SJSA1 (cell line): ENCODE measurements at places on chromosomes 5 and 9.

GRCh38 chr5:11724940-11725339 is 179.3 kb downstream of the CTNND2 start:
- DNase-seq = no peak

GRCh38 chr5:126675338-126675737 is 74.6 kb downstream of the PHAX start:
- no peak for DNase-seq

GRCh38 chr5:143758015-143758414 is 53.9 kb upstream of the HMHB1 start:
- no peak for DNase-seq

GRCh38 chr9:134027561-134027960 is 2.3 kb downstream of the BRD3OS start:
- no peak for DNase-seq

DNA sequence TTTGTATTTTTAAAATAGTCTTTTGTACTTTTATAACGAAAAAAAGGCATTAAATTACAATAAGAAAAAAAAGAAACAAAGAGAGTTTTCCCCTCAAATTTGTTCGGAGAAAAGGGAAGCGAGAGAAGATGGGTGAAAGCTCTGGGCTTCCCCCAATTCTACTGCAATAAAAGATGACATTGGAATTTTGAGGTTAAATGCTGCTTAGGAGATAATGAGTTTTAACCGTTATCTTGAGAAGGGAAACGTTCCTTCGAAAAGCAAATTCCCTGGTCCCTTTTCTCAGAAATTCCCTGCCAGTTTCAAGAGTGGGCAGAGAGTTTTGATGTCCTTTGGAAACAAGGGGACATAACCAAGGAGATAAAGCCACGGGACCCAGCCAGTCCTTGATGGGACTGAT is 18.4 kb upstream of the ERGIC1 start:
- no peak for DNase-seq

DNA sequence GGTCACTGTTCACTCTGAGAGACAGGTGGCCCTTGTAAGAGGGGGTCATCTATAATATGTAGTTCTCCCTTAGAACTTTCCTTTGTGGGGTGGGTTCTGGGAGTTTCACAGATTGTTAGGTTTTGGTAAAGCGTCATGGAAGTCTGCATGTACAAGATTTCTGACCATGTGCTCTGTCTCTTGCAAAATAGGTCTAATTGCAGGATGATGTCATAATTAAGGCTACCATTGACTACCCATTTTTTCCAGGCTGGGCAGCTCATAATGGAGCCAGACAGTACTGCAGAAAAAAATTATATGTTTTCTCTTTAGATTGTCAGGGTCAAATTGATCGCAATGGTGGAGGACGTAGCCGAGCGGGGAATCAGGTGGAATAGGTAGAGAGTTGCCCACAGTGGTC is 3.7 kb upstream of the GM2A start:
- no peak for DNase-seq

GRCh38 chr5:120806202-120806601 is 342.1 kb downstream of the PRR16 start:
- DNase-seq = no peak

DNA sequence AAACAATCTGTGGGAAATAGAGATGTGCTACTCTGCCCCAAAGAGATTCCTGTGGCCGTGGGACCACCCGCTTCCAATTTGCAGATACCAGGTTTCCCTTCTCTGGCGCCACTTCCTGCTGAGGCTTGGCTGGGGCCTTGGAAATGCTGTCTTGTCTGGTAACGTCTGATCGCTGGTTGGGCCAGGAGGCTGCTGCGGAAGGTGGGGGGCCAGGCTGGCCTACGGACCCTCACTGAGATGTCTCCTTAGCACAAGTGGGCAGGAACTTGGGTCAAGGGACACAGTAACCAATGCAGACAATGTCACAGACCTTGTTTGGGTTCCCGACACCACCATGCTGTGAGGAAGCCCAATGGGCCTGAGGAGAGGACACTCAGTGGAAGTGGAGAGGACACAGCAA is 31.7 kb upstream of the IRX4 start:
- DNase-seq = peak; percentile 44

DNA sequence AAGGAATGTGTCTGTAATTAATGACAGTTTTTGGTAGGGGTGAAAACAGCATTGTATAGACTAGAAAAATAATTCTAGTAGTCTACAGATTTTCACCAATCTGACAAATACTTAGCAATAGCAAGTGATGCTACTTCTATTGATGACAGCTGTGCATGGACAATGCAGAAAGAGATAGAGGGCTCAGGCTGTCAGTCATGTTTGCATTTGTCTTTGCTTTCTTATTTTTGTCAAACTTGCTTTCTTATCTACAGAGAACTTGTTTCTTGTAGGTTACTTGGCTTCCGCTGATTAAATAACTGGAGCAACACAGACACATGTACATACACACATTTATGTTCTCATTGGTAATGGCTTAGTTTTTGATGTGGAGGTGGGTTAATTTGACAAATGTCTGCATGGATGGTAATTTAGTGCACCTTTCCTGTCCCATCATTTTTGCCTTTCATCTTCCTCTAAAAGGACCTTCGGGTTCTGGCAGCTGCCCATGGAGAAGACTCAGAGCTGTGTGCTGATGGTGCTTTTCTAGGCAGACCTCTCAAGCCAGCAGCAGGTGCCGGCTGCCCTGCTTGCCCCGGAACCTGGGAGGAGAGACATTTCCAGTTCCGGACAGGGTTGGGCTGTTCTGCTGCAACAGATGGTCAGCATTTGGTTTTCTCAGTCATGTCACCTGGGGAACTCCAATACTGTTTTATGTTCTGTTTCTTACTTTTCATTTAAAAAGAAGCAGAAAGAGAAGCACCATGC is 28.8 kb downstream of the CAMK4 start:
- DNase-seq = no peak

DNA sequence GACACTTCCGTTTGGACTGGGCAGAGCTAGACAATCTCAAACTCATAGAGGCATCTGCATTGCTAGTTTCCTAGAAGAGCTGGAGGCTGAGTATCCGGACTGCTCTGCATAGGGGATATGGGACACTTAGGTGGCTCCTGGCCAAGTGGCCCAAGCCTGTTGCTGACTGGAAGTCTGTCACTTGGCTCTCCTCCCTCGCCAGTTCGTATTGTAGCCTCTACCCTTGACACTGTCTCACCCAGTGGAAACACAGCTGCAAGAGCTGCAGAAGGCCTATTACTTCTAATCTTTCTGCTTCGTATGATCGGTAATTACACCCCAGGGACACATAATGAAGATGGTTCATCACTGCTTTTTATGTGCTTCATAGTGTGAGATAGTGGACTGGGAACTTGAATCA is 34.7 kb downstream of the ITGA1 start:
- no peak for DNase-seq

DNA sequence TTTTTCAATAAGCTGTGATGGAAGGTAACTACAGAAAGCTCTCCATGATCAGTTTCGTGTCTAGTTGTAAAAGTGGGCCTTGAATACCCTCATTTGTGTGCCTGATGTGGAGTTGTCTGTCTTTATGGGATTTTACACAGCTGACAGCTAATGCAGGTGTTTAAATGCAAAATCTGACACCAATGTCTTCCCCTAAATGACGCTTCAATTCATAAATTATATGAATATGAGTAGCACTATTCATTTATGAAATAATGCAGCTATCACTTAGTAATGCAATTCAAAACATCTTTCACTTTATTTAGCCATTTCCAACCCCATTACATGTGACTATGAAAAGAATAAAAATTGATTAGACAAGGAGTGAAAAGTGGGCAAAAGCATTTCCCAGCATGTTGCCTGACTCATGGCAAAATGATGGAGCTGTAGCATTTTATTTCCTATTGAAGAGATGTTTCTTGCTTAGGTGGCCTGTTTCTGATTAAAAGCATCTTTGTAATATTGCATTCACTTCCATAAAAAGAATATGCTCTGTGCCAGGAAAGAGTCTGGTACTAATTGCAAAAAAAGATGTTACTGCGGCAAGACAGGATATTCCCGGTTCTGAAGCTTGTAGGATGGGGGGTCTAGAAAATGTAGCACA is 116.7 kb upstream of the HAPLN1 start:
- DNase-seq = no peak
